ENCODE measurements at places on chromosomes 5 and 9.

- no peak for DNase-seq
Measured at GRCh38 chr5:137360607-137361006, 138.5 kb downstream of the SPOCK1 start.

GRCh38 chr5:102481054-102481715 is 17.6 kb downstream of the SLCO6A1 start:
- no peak for DNase-seq

- no peak for DNase-seq
Measured at GRCh38 chr5:58381566-58381965, 78.3 kb downstream of the PLK2 start.

- DNase-seq, result no peak
Measured at GRCh38 chr9:99058964-99059921, 45.7 kb upstream of the TGFBR1 start.

- peak; percentile 75 for DNase-seq
Measured at GRCh38 chr9:127179633-127180441, 57.4 kb upstream of the ANGPTL2 start.

- DNase-seq, result peak; percentile 91
Measured at GRCh38 chr5:34838785-34839714, at the start of gene TTC23L. TSS of gene TTC23L (plus strand) at chr5:34839164. CDS start at chr5:34840672, 1,508 bp downstream.

- no peak for DNase-seq
Measured at GRCh38 chr5:176781638-176782570, 28.5 kb upstream of the UNC5A start.

- DNase-seq, result peak; percentile 46
Measured at GRCh38 chr9:113675475-113675941, 200.6 kb upstream of the ZNF618 start.

DNA sequence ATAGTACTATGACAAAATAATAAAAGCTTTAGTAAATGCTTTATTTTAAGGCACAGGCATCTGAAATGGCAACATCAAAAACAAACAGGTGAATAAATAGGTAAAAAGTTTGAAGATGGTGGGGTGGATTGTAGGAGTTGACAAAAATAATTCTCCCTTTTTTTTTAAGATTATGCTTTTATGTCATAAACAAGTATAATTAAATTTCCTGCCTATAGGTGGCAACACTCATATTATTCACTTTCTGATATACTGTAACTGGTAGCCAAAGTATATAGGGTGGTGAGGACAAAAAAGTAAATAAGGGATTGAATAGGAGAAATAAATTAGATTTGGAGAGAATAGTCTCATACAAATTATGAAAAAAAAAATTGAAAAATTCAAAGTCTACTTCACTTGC is 120.0 kb upstream of the ACOT12 start:
- no peak for DNase-seq

GRCh38 chr5:108900668-108901067 is 153.0 kb downstream of the FER start:
- no peak for DNase-seq

DNA sequence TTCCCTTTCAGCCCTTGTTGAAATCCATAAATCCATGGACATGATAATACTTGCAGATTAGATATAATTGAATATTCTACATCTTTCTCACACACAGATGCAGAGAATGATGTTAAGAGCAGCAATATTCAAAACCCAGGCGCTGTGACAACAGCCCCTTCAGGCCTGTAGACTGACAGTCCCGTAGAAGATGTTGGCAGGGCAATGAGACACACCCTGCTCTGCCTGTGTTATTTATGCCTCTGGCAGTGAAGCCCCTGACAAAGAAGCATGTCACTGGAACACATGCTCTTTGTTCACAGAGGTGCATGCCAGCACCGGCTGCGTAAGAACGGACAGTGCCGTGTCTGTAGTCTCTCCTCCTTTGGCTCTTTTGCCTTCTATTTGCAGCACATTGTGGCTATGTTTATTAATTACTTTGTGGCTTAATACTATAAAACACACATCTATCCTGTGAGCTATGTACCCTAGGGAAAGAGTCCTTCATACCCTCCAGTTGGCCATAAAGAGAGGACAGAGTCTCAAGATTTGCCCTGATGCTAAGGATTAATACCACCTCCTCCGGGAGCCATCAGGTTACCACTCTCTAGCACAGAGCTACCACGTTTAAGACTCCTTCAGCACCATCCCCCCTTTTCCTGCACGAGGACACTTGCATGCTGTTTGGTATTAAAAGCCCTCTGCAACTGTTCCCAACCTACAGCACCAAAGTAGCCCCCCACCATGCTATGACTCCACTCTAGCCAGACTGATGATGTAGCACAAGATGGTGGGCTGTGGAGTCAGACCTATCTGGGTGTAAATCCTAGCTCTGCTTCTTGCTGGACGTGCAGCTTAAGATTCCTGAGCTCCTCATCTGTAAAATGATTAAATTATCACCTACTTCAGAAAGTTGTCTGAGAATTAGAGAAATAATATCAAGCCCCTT is 2.0 kb upstream of the ANP32B start:
- peak; percentile 52 for DNase-seq

- DNase-seq, result no peak
Measured at GRCh38 chr9:88831713-88832407, 159.4 kb upstream of the S1PR3 start.

GRCh38 chr9:18362901-18363685 is 110.9 kb upstream of the ADAMTSL1 start:
- DNase-seq, result no peak

GRCh38 chr5:134248256-134248655 is 22.4 kb upstream of the PPP2CA start:
- DNase-seq, result no peak

DNA sequence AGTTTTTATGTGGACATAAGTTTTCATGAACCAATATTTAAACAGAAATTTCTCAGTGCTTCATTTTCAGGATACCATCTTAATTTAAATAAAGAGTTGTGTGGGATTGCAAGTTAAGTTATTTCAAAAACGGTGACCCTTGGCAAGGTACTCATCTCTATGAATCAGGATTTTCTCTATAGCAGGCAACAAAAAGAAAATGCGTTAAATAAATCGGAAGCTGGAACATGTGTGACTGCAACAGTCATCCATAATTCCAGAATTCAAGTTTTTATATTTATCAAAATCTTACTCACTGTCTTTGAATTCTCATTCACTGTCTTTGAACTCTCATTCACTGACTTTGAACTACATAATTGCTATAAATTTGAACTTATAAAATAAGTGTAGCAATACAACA is 5.8 kb upstream of the RECK start:
- DNase-seq, result no peak

DNA sequence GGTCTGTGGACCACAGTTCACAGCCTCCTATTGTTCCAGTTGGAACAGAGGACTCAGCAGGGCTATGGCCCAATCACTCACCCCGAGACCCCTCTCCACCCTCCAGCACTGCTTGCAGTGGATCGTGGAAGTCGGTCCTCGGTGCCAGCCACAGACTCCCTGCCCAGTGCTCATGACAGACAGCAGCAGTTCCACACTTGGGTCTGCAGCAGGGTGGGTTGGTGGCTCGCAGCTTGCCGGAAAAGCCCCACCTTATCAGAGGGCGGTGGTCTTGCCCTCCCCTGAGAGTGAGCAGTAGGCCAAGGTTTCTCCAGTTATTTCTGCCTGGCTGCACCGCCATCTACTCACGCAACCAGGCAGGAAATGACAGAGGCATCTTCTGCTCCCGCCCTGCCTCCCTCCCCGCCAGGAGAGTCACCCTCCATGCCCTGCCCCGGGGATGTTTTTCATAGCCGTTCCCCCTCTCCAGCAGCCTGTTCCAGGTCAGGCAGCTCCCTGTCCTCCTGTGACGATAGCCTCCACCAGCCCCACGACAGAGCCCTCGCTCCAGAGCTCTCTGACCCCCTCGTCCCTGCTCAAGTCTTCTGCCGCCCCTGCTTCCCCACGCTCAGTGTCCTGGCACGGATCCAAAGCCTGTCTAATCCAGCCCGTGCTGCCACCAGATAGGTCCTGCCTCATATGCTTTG is 34.5 kb downstream of the UNC5A start:
- DNase-seq, result no peak

DNA sequence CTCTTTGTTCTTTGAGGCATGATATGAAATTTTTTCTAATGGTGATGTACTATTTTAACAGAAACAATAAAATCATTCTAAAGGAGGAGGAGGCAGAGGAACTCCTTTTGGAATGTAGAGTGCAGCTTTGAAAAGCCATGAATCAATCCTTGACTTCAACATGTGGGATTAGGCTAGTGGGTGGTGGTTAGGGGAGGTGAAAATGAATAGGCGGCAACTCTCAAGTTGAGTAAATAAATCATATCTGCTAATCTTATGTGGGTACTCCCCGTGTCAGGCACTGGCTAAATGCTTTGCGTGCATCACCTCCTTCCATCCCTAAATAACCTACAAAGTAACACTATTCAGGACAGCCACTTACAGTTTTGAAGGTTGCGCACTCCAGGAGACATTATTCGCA is 35.1 kb downstream of the FAM81B start:
- no peak for DNase-seq

- DNase-seq, result peak; percentile 40
Measured at GRCh38 chr9:92671323-92671722, 1.4 kb upstream of the IPPK start.

- no peak for DNase-seq
Measured at GRCh38 chr9:69611221-69611620, 61.0 kb downstream of the APBA1 start.

- DNase-seq, result peak; percentile 87
Measured at GRCh38 chr5:71782771-71783770, 64.0 kb downstream of the CARTPT start.

GRCh38 chr9:117008876-117009275 is 321.8 kb downstream of the TRIM32 start:
- DNase-seq, result no peak

DNA sequence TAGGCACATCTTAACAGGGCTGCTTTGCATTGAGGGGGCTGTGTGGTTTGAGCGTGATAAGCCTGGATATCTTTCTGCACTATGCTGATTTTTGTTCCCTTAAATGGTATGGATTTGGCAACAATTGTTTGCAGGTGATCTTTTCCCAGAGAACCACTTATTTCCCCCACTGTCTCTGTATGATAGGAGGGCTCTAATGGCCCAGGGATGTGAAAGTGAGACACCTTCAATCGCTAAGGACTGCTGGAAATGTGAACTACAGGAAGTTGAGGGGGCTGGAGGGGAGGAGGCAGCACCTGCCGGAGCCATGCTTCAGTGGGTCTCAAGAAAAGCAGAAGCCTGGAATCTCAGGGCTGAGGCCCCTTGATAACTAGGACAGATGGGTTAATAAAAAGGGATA is 29.4 kb downstream of the SYK start:
- no peak for DNase-seq

DNA sequence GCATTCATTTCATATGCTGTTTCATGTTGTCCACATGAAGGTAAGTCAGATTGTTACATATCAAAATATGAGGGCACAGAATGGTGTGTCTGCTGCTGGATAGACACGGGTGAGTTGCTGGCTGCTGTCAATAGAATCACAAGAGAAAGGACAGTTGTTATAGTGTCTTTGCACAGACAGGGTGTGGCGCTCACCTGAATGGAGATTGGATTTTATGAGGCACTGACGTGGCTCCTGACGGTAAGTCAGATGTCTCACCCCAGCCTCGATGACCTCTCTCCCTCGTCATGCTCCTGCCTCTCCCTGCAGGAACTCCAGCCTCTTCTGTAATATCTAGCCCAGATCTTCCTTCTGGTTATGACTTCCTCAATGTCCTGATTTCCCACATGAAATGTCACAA is 75.4 kb upstream of the SELENOP start:
- no peak for DNase-seq

- DNase-seq, result peak; percentile 92
Measured at GRCh38 chr9:104991144-104991953, 63.4 kb upstream of the ABCA1 start.

GRCh38 chr5:160165137-160166068 is 46.2 kb upstream of the PWWP2A start:
- peak; percentile 90 for DNase-seq

DNA sequence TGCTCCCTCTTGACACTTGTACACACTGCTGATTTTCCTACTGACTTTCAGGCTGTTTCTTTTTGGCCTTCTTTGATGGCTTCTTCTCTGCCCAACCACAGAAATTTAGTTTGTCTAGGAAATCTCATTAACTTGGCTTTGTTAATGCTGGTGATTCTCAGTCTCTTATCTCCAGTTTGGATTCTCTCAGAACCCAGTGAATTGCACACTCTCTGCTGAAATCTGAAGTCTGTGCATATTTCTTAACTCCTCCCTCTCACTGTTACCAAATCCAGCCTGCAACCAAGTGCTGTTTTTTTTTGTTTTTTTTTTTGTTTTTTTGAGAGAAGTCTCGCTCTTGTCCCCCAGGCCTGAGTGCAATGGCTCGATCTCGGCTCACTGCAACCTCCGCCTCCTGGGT is 117.2 kb downstream of the CDC42SE2 start:
- DNase-seq, result no peak

DNA sequence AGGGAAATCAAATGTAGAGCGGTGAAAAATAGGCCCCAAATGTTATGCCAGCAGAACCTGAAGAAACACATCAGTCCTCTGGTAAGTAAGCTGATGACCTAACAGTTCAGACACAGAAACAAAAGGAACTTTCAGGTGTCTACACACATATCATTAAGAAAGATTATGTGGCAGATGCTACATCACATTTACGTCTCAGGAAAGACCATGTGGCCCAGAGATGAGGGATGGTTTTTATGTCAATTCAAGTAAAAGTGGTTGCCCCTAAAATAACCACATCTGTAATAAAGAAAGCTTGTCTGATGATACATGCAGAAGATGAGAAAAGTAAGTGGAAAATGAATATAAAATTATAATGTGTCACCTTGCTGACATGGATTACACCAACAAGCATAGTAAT is 31.4 kb downstream of the GNAQ start:
- no peak for DNase-seq
